LoVo (cell line): ENCODE measurements at places on chromosomes 16 and 17.

- DNase-seq: no peak
Measured at GRCh38 chr17:19833914-19834313, 33.8 kb downstream of the ULK2 start.

- peak; percentile 71 for DNase-seq
Measured at GRCh38 chr16:67277294-67277998, 1.9 kb upstream of the PLEKHG4 start.

DNA sequence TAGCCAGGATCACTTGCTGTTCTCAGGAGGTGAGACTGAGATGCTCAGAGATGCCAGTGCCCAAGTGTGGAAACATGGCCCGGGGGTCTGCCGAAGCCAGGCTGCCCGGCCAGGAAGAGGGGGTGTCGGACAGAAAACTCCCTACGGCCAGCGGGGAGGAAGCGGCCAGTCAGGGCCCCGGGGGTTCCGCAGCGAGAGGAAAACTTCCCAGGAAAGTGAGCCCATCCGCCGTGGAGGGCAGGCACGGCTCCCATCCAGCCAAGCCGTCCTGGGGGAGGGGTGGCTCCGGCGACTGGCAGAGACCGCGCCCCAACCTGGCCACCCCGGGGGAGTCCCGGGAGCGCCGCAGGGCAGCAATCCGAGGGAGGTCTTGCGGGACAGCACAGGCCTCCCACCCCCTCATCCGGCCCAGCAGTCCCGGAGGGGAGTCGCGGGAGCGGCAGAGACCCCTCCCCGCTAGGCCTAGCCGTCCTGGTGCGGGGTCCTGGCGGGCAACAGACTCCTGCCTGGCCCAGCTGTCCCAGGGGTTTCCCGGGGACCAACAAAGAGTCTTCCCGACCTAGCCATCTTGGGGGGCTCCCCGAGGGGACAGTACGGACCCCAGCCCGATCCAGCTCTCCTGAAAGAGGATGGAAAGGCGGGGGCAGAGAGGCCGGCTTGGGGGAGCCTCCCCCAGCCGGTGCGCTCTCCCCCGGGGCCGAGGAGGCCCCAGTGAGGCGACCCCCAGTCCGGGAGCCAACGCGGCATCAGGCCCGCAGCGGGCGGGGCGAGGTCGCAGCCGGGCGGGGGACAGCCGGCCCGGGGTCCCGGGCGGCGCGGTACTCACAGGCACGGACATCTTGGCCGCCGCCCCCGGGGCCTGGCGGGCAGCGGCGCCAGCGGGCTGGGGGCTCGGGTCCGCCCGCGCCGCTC, 13.8 kb upstream of the BCAR1 start:
- DNase-seq: no peak

- DNase-seq: no peak
Measured at GRCh38 chr16:52553322-52553721, 6.4 kb upstream of the TOX3 start.

- DNase-seq: no peak
Measured at GRCh38 chr17:58301504-58302150, 20.9 kb upstream of the MPO start.

DNA sequence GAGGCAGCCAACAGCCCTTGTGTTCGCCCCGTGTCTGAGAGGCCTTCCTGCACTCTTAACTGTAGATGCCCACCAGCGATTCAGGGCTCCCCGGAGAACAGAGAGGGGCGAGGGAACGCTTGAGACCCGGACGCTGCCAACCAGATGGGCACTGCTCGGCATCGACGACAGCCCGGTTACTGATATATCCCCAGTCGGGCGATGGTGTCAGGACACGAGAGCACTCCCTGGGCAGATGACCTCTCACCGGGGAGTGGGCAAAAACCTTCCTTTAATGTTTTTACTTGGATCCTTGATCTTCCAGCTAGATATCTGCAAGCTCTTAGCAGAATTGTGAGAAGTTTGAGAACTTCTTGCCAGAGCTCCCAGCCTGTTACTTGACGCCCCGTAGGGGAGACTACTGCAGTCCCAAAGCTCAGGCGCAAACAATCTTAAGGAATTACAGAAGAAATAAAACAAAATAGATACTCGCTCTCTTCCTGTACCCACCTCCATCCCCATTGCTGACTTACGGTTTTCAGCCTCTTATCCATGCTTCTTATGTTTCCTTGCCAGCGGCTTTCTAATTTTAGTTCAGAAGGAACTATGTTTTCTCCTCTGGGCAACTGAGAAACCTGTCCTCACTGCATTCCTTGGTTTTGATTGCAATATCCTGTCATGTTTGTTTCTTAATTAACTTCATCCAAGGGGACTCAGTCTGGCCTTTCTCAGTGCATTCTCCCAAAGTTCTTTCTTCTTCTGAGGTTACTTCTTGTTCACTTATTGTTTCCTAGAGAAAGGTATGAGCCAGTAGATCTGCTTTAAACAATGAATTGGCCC, 845 bp downstream of the SP2 start:
- DNase-seq: no peak

- DNase-seq: no peak
Measured at GRCh38 chr16:69036399-69037091, 68.9 kb upstream of the HAS3 start.

GRCh38 chr17:60989846-60990245, 312.2 kb downstream of the BCAS3 start:
- DNase-seq: no peak

- no peak for DNase-seq
Measured at GRCh38 chr16:59743504-59743903, 1009.4 kb upstream of the GOT2 start.

- DNase-seq: peak; percentile 39
Measured at GRCh38 chr16:31460582-31461002, 1.3 kb downstream of the ARMC5 start.

GRCh38 chr17:73924114-73924908, 279.2 kb upstream of the RPL38 start:
- no peak for DNase-seq

GRCh38 chr16:27341971-27342370, 28.2 kb downstream of the IL4R start:
- DNase-seq: no peak

GRCh38 chr17:44113382-44113781, 10.1 kb downstream of the HDAC5 start:
- DNase-seq: no peak

- no peak for DNase-seq
Measured at GRCh38 chr17:60167065-60167741, 17.4 kb downstream of the CA4 start.

- DNase-seq: no peak
Measured at GRCh38 chr16:49622421-49623402, 233.2 kb downstream of the ZNF423 start.

DNA sequence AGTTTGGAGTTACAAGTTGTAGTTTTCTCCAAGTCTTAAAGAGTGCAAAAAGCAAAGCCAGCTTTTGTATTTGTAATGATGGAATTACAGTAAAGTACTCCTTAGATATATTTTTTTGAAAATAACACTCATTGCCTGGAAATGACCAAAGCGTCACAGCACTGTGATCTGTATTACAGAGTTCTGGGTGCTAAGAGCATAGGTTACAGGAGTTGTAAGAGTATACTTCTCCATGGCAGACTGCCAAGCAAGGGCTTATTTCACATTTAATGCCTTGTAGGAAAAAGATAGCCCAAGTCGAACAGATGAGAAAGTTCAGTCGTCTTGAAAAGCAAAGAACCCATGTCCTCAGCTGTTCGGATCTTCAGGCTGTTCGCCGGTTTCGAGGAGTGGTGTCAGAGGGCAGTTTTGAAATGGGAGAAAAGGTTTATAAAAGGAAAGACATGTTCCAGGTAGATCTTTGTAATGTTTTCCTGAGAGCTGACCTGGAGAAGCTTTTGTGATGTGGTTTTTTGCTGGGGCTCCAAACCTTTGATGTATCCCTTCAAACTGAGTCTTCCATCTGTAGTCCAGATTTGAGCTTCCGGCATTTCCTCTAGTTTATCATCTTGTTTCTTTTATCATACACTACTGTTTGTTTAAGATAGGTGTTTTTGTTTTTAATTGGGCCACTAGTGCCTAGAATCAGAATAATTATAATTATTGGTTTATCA, 41.3 kb downstream of the ERCC4 start:
- no peak for DNase-seq
